ENCODE measurements at places on chromosomes 5 and 9.

- no peak for DNase-seq
Observed at GRCh38 chr5:144141585-144141984, 28.9 kb downstream of the YIPF5 start.

DNA sequence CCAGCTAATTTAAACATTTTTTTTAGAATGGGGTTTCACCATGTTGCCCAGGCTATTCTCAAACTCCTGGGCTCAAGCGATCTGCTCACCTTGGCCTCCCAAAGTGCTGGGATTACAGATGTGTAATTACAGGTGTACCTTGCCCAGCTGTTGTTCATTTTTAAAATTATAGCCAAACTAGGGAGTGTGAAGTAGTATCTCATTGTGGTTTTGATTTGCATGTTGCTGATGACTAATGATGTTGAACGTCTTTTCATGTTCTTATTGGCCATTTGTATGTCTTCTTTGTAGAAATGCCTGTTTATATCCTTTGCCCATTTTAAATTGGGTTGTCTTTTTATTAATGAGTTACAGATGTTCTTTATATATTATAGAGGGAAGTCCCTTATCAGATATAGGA is 31.5 kb downstream of the EHMT1 start:
- DNase-seq, result no peak

DNA sequence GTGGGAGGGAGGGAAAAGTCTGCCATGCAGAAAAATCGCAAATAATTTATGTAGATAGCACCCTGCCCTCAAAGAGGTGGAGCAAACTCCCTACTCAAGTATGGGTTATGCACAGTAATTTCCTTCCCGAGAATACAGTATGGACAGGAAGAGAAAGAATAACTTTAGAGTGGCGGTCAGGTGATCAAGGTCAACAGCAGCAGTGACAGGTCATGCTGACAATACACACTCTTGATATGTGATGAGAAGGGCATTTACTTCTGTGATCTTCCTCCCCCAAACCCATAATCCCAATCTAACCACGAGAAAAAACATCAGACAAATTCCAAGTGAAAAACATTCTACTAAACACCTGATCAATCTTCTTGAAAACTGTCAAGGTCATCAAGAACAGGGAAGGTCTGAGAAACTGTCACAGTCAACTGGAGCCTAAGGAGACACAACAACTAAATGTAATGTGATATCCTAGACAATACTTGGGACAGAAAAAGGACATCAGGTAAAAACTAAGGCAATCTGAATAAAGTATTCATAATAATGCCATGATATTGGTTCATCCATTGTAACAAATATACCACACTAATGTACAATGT is 11.7 kb downstream of the BICD2 start:
- DNase-seq, result no peak

DNA sequence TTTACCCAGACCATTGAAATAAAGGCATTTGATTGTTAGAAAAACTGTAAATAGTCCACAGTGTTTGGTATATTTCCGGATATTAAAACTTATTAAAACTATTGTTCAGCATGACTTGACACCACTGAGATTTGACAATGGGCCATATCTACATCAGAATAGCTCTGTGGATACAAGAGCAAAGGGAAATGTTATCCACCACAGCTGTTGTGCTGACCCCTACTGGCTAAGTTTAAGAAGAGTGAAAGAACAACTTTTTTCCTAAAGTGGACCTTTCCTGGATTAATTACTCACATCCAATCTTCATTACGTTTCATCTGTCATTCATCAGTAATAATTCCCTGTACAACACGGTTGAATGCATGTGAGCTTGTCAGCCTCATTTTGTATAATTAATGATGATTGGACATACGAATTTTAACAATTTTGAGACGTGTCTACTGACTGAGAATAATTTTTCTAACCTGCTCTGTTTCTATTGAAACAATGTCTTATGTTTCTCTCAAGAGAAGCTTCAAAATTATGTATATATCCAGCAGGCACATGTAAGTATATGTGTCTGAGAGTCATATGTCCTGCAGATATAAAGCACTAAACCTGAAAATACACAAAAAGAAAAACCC is 1952.6 kb downstream of the MAT2B start:
- DNase-seq, result no peak

GRCh38 chr5:56319526-56320181 is 86.5 kb upstream of the ANKRD55 start:
- no peak for DNase-seq

DNA sequence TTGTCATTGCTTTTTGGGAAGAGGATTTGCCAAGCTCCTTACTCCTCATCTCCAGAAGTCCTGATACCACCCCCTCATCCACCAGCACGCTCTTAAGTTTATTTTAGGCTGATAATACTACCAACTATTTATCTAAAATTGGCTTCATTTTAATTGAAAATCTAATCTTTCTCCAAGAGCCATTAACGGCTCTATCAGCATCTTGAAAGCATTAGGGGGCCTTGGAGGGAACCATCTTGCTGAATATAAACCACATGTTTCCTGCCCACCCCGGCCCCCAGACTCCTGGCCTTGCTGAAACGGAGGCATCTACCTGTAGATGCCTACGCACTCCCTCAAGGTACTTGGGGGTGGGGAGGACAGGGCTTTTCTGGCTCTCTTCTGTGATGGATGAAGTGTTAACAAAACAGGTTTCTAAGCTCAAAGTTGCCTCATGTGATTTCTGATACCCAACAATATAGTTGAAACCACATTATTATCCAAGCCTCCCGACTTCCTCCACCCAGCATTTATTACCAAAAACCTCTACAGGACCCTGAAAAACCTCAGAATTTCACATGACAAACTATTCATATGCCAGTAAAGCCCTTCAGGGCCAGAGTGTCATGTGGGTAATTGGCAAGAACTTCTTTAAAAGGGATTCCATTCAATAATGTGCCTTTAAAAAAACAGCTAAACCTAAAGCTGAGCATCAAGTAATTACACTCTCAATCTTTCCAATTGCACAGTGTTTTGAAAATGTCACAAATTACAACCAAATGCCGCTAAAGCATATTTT is 96.7 kb downstream of the SAXO1 start:
- no peak for DNase-seq

DNA sequence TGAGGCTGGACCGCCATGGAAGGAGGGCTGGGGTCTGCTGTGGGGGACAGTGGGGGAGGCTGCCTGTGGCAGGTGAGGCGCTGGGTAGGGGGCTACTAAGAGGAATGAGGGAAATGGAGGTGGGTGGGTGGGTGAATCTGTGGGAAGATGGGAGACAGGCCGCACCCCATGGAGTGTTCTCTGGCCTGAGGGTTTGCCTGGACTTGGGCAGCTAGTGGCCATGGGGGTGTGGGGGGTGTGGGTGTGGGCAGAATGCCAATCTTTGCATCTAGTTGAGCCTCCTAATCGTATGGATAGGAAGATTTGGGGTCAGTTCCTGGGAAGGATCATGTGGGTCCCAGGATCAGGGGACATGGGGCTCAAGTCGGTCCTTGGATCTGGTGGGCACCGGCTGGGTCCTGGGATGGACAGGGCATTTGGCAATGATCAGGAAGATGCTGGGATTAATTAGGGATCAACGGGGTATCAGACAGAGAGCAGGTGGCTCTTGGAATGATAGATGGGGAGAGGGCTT is 518 bp downstream of the ZDHHC12 start:
- no peak for DNase-seq

DNA sequence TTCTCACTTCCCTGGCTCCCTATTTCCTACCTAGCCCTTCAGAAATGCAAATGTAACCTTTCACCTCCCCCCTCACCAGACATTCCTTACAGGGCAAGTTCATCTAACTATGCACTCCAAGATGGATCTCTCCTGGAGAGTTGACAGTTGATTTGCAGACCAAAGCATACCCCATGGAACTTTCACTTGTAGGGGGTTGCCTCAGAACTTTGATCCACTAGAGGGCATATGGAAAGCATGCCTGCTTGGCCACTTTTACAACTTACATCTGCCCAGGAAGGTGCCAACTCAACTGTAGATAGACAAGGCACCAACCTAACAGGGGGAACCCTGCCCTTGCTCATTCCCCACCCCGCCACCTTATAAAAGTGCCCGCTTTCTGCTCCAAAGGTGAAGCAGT is 187.8 kb downstream of the NXNL2 start:
- DNase-seq, result no peak

GRCh38 chr9:109161471-109161870 is 5.6 kb downstream of the FRRS1L start:
- no peak for DNase-seq

GRCh38 chr9:34650816-34651215 is 1.2 kb upstream of the IL11RA start:
- no peak for DNase-seq

DNA sequence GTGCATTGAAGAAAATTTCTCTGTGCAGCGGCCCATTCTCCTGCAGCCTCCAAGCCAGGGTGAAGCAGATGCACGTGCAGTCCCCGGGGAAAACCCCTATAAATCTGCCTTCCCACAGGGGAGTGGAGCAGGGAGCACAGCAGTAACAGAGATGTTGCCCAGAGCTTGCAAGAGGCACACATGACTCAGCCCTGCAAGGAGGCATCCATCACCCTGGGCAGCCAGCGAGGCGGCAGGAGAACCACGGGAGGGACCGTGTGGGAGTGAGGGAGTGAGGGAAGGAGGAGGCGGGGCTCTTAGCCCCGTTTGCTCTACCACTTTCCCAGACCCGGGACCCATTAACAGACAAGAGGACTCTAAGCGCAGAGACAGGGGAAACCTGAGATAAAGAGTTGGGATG is 96.2 kb upstream of the ARAP3 start:
- no peak for DNase-seq

- DNase-seq, result no peak
Observed at GRCh38 chr9:14186096-14186495, 127.8 kb downstream of the NFIB start.

DNA sequence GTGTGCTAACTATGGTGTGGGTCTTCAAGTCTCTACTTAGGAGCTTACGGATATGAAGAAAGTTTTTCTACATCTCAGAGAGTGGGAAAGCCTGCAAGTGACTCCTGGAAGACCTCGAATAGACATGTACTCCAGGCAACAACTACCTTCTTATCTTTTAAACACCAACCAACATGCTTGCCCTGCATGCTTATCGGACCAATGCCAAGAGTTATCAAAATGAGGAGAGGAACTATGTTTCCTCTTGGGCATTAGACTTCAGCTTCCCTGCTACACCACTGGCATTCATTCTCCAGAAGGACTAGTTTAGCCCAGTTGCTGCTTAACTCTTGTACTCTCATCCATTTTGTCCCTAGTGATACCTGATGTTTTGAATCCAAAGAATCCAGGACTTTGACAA is 74.7 kb upstream of the MAN2A1 start:
- no peak for DNase-seq

- no peak for DNase-seq
Observed at GRCh38 chr9:119934497-119934896, 565.3 kb upstream of the BRINP1 start.

GRCh38 chr5:39164529-39165402 is 54.6 kb downstream of the FYB1 start:
- DNase-seq, result no peak

DNA sequence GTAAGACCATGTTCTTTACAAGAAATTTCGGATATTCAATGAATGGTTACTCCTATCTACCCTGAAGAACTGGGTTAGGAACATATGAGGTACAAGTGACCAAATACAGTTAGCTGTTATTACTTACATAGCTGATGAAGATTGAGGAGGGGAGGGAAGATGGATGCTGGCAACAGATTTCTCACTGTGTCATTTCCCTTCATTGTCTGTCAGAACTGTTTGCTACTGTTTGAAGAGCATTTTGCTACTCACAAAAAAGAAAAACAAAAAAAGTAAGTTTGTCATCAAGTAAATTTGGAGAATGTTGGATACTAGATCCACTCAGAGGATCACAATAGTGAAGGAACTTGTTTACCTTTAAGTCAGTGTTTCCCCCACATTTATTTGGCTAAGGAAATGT is 53.7 kb downstream of the ENC1 start:
- DNase-seq, result no peak

- DNase-seq, result no peak
Observed at GRCh38 chr5:161966564-161966963, 101.0 kb upstream of the GABRG2 start.

DNA sequence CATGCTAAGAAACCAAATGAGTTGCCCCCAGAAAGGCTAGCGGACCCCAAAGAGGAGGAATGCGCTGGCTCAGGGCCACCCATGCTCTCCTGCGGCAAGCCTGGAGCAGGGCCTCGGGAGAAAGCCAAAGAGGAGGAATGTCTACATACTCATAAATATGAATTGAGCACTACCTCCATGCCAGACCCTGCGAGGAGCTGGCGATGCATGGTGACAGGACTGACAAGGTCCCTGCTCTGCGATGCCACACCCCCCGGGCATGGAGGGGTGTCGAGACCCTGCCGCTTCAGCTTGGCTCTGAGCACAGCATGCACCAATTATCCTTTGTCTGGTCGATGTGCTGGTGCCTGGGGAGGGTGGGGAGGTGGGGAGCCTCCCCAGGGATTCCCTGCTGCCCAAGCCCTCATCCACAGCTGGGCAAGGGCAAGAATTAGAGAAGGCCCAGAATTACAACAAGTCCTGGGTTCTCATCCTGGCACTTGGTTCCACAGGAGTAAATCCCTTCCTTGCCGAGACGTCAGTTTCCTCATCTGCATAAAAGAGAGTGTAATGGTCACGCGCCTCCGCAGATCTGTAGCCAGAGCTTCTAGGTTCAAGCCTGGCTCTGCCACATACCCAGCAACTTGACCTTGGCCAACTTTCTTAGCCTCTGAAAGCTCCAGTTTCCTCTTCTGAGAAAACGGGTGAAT is 74.4 kb downstream of the FAM114A2 start:
- no peak for DNase-seq

- no peak for DNase-seq
Observed at GRCh38 chr5:2810644-2811043, 59.2 kb upstream of the IRX2 start.

- no peak for DNase-seq
Observed at GRCh38 chr5:42360616-42361314, 62.5 kb upstream of the GHR start.

DNA sequence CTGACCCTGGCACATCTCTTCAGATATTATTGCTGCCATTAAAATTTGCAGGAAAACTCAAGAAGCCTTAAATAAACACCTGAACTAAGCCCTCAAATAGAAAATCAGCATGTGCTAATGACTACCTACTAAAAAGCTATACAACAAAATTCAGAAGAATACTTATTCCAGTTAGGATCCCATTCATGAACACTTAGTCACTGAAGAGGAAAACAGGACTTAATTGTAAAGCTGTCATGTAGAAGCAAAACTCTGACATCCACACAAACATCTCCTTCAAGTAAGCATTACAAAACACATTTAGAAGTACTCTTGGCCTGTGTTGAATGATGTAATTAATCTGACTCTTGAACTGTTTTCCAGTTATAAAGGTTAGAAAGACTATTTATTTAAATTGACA is 19.9 kb downstream of the ELL2 start:
- no peak for DNase-seq

DNA sequence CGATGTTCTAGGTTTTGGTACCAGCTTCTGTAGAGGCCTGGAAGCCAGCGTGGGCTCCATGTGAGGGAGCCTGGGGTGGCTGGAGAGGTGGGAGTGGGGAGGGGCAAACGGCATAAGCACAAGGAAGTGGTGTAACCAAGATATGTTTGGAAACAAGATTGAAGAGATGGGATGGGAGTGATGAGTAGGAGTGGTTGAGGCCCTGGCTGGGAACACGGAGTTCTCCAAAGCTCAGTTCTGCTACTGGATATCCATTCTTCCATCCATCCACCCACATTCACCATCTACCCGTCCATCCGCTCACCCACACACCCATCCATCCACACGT is 12.2 kb downstream of the TSPAN17 start:
- DNase-seq, result no peak

Data from DMS153 (cell line).